NCI-H2107 (cell line): ENCODE measurements at places on chromosomes 11 and 22.
A peak's percentile ranks its signal among the peaks of the same experiment; 100 is the strongest.

- no peak for DNase-seq
Observed at GRCh38 chr11:111456859-111457730, 55.1 kb downstream of the BTG4 start.

GRCh38 chr11:17768547-17768946 is 34.0 kb downstream of the KCNC1 start:
- no peak for DNase-seq

- no peak for DNase-seq
Observed at GRCh38 chr11:113400631-113401230, 13.2 kb downstream of the ANKK1 start.

DNA sequence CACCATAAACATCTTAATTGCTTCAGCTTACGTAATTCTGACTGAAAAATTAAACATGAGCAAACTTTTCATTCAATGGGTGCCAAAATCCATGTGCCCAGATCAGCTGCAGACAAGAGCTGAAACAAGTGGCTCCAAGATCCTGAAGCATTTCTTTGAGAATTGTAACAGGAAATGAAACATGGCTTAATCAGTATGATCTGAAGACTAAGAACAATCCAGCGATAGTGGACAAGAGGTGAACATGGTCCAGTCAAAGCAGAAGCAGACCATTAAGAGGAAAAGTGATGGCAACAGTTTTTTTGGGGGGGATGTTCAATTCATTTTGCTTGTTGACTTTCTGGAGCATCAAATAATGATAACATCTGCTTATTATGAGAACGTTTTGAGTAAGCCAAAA is 1964.5 kb upstream of the RAG2 start:
- no peak for DNase-seq

DNA sequence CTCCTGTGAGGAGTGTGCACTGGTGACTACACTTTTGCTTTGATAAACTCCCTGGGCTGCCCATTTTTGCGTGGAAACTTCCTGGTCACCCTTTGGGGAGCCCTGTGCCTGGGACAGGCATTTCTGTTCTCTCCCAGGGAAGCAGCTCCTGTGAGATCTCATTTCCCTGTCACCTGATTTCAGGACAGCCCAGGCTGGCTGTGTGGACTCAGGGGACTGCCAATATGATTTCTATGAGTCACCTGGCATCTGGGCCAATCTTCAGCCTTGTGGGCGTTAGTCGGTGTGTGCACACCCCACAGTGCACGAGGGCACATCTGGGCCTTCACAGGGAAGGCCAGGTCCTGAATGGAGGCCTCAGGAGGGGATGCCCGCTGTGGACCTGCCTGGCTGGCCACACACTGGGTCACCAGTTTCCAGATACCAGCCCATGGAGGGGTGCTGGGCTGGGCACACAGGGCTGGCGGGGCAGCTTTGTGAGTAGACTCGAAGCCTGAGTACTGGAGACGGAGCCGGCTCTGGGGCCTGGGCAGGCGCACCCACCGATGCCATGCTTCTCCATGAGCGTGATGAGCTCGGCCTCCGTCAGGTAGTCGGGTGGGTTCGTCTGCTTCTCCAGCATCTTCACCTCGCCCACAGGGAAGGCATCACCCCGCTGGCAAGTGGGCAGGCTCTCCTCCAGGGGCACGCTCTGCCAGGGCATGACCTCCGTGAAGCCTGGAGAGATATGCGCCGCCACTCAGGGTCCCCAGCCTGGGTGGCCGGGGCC is 9.4 kb upstream of the PPM1F start:
- DNase-seq: no peak

GRCh38 chr11:62508336-62509058 is 38.1 kb downstream of the AHNAK start:
- DNase-seq: peak; percentile 62

- DNase-seq: no peak
Observed at GRCh38 chr22:43600265-43600664, 188.5 kb downstream of the MPPED1 start.

DNA sequence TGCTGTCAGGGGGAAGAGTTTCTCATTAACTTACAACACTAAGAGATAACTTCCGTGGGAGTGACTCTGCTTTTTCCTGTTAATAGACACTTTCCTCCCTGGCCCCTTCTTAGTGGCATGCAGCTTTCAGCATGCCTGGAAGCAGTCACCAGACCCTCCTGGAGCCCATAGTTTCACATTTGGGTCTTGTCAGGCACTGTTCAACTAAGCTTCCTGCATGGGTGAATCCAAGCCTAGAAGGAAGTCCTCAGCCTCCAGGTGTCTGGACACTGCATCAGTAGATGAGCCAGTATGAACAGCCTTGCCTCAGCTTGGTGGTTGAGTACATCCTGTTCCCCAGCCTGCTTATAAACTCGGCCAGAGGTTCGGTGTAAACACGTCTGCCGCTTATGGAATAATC is 68.1 kb downstream of the PPP6R3 start:
- DNase-seq: no peak

GRCh38 chr22:19111140-19111539 is 11.1 kb downstream of the DGCR2 start:
- DNase-seq: no peak

DNA sequence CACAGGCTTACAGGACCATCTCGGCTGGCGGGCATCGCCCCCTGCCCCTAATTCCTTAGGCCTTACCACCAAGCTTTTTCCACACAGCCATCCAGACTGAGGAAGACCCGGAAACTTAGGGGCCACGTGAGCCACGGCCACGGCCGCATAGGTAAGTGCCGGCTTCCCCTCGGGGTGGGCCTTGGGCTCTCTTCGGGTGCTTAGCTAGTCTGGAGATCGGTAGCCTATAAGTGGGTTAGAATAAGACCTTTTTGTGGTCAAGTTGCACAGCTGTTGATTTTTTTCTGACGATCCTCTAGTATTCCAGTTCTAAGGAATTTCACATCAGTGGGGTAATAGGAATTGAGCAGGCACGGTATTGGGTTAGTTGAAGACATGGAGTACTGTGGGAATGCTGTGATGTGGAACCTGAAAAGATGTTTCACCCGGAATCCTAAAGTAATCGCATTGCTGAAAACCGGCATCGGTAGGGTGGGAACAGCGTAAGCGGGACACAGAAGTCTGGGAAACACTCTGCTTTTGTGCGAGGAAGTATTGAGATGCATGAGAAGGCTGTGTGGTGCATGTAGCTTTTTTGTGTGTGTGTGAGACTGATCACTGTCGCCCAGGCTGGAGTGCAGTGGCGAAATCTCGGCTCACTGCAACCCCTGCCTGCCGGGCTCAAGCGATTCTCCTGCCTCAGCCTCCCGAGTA is 669 bp downstream of the RPL27A start:
- no peak for DNase-seq

DNA sequence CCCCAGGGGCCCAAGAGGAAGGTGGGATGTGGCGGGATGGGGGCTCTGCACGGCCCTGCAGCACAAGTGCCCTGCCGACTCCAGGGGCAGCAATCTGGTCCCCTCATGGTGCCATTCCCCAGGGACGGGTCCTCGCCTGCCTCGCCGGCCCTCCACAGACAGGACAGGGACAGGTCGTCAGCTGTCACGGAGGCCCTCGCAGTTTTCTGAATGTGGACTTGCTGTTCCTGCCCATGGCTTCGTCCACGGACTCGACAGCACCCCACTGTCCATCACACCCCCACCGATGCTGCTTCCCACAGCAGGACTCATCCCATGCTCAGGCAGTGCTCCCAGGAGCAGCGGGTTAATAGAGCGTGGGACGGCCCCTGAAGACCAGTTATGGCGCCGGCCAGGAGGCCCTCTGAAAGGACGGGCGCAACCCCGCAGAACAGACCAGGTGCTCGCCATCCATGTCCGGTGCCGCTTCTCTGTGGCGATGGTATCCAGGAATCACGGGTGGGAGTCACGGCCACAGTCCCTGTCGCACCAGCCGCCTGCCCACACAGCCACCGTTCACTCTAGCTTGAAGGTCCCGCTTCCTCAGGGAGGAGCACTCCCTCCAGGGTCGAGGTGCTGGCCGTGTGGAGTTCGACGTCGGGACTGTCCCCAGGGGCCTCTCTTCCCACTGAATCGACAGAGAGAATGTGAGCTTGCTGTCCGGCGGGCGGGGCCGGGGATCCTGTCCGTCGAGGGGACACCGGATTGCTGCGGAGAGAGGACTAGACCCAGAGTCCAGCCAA is 18.5 kb upstream of the MUC2 start:
- DNase-seq: no peak
